ENCODE measurements at places on chromosomes 12 and 14.

GRCh38 chr12:52183544-52183910 lies 8.3 kb downstream of the KRT80 start:
- no peak for DNase-seq

DNA sequence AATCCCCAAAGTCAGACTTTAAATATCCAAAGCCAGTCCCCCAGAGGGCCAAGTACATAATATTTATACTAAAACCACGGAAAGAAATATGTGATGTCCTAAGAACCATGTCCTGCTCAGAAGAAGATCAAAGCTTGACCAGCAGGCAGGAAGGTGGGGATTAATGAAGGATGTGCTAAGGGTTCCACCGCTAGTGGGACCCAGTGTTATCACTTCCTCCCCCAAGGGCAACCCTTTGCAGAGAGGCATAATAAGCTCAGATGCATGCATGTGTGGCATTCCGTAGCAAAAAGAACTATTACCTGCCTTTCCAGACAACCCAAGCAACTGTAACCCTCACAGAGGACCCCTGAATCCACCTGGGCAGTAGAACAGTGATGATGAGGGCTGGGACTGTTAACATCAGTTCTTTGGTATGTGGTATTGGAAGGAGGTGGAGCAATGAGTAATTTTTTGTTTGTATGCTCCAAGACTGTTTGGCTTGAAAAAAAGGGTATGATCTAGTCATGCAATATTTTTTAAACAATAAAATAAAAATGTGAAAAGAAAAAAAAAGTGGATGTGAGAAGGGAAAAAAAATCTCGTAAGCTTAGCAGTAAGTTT lies 71.7 kb upstream of the ETV6 start:
- no peak for DNase-seq

DNA sequence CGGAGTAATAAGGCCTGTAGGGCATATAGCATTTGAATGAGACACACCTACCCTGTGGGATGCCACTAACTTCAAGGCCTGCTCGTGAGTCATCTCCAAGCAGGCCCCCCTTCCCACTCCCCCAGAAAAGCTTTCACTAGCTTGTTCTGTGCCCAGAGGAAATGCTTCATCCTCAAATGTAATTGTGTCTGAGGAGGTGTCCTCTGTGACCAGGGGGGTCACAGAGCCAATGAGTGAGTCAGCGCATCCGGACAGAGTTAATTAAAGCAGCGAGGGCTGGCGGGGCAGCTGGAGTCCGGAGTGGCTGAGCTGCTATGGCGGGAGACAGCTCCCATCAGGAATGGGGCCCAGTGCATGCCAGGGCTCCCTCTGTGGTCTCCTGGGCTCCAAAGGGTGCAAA lies 27.0 kb upstream of the ESRRB start:
- DNase-seq = no peak

DNA sequence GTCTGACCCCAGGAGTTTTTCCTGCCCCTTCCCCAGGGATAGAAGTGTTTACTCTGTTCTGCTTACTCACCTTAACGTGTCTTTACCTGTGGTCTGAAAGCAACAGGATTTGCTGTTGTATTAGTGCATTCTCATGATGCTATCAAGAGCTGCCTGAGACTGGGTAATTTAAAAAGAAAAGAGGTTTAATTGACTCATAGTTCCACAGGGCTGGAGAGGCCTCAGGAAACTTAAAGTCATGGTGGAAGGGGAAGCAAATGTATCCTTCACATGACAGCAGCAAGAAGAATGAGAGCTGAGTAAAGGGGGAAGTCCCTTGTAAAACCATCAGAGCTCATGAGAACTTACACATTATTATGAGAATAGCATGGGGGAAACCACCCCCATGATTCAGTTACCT lies 240.4 kb downstream of the SNAPC1 start:
- DNase-seq = no peak

DNA sequence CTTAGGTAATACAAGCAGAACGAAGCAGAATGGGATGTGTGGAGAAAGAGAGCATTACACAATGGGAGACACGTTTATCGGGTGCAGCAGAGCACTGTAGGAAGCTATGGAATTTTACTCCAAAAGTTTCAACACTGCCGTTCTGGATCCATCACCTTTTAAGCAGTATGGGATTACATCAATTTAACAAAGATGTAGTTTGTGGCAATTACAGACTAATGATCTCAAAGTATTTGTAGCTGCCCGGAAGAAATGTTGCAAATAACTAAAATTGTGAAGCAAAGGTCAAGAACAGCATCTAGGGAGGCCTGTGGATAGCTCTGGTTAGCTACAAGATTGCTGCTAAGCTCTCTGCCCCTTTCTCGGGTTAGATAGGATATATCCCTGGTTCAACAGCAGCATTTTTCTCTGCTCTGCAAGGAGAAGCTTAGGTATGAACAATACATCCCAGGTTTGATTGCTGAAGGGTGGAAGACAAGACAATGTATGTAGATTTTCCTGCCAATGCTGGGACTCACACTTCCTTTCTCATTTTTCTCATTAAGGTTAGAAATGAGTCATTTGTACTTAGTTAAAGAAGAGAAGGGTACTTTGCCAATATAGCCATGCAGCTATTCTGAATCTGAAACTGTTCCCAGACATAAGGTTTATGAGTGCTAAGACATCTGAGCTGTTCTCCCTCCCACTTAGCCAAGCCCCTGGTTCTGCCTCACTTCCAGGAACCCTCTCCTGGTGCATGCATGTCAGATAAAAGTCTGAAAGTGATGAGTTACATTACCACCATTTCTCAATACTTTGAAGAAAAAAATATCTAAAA lies 75.0 kb upstream of the HIF1A start:
- DNase-seq = peak; percentile 57

GRCh38 chr14:81710232-81710845 lies 176.7 kb upstream of the SEL1L start:
- no peak for DNase-seq

GRCh38 chr12:43653917-43654316 lies 101.9 kb upstream of the ADAMTS20 start:
- no peak for DNase-seq

GRCh38 chr12:5796171-5796958 lies 148.7 kb downstream of the ANO2 start:
- DNase-seq = no peak

Measured in AG04450 (cell line).